ENCODE measurements at places on chromosomes 16 and 17. TPM values are rescaled to one million over a fixed set of nuclear protein-coding genes. Genes with fewer than 3 reads are reported as not detected.

The TNFRSF13B gene
- polyA plus RNA-seq = not detected

The TLCD3B gene
- not detected for polyA plus RNA-seq

The TMC5 gene
- polyA plus RNA-seq = 0.09 TPM

The SNTB2 gene
- polyA plus RNA-seq = 18.6 TPM

The OR1F1 gene
- not detected for polyA plus RNA-seq

The NFAT5 gene
- 6.2 TPM for polyA plus RNA-seq

GRCh38 chr17:33071656-33072055 lies 80.0 kb downstream of the SPACA3 start:
- no peak for DNase-seq

DNA sequence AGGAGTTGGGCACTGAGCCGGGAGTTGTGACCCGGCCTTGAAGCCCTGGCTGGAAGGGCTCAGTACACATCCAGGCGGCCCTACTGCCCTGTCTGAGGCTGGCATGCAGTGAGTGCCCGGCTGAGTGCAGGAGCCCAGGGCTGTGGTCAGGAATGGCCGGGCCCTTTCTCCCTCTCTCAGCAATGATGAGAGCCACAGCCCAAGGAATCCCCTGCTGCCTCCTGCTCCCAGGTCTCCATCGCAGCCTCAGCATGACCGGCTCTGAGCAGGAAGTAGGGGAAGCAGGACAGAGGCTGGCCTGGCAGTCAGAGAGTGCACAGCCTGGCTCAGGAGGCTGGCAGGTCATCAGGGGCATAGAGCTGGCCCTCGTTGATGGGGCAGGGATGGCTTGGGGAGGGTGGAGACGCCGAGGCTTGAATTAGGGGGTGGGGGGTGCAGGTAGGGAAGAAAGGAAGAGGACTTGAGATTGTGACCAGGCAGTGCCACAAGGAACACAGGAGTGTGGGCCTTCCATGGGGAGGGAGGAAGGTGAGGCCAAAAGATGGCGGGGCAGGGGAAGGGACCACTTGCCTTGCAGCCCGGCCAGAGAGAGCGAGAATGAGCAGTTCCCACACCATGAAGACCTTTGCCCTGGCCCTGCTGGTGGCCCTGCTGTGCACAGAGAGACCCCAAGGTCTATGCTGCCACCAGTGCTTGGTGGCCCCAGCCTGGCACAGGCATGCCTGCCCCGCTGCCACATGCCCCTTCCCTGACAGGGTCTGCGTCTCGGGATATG lies 32.1 kb upstream of the KRT17 start:
- DNase-seq = no peak

DNA sequence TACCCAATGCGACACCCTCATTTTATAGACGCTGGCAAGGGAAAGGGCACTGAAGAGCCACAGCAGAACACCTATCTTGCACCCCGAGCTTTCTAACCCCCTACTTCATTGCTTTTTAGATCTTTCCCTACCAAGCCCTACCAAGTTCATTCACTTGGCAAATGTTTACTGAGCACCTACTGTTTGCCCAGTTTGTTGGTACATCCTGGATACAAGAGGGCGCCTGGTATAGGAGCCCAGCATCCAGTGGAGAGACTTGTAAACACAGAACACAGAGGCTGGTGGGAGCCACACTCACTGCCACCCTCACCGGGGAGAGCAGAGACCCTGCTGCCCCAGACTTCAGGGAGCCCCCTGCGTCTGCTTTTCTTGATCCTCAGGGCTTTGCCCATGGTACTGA lies 112.6 kb downstream of the GNAO1 start:
- no peak for DNase-seq

DNA sequence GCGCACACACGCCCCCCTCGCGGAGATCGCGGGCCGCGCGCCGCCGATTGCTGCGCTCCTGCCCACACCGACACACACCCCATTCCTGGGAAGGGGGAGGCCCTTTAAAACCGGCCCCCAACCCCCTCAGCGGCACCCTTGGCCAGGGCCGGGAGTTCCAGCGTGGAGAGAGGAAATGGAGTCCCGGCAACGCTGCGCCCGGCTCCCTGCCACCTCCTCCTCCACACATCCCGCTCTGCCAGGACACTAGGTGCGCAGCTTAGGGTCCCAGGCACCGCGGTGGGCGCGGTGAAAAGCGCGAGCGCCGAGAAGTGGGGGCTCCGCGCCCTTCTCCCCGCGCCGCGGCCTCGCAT lies 397 bp downstream of the CDC42EP4 start:
- DNase-seq = no peak

DNA sequence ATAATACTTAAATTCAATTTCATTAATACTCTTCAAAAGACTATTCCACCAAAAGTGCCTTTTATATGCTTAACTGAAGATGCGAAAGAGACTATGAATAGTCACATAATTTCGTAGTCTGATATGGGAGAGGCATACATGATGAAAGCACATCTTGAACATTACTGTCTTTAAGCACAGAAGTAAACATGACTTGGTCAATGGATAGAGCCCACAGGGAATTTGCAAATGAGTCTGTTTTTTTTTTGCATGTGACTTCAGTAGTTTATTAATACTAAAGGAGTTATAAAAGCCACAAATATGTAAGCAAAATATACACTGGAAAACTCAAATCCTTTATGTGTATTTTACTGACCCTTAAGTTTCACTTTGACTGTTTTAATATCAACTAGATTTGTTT lies 15.9 kb downstream of the ADPRM start:
- DNase-seq = no peak

DNA sequence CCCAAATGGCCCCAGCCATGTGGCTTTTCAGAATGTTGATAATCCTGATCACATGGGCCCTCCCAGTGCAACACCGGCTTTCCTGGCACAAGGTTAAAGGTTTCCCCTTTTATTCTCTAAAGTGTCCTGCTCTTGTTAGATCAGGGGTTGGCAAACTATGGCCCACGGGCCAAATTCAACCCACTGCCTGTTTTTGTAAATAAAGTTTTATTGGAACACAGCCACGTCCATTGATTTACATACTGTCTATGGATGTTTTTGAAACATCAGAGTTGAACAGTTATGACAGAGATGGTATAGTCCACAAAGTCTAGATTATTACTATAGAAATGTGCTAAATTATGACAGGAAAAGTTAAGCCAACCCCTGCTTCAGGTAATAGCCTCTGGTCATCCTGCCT lies 157.3 kb downstream of the ZFHX3 start:
- no peak for DNase-seq

DNA sequence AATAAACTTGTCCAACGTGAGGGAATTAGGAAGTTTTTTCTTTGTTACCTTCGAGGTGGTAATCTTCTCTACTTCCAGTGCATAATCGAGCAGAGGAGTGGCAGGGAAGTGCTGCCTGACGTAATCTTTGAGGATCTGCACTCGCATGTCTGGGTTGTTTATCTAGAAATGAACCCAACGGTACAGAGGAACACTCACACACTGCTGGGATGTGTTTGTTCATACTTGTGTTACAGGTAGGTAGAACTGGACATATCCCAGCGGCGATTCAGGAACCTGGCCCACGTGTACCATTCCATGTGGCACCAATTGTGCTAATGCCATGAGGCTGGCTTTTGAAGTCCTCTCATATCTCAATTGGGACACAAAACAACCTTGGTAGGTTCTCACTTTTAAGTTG lies 4.2 kb upstream of the KLHL11 start:
- DNase-seq = no peak

- DNase-seq = no peak
Observed at GRCh38 chr16:25260416-25260815, 2.8 kb upstream of the ZKSCAN2 start.

- peak; percentile 23 for DNase-seq
Observed at GRCh38 chr16:81940781-81941560, 70.3 kb downstream of the SDR42E1 start.

DNA sequence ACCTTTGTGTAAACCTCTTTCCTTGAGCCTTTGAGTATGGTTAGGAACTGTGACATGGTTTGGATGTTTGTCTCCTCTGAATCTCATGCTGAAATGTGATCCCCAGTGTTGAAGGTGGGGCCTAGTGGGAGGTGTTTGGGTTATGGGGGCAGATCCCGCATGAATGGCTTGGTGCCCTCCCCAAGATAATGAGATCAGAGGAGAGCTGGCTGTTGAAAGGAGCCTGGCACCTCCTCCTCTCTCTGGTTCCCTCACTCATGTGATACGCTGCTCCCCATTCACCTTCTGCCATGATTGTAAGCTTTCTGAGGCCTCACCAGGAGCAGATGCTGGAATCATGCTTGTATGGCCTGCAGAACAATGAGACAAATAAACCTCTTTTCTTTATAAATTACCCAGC lies 1110.2 kb downstream of the CDH11 start:
- DNase-seq = no peak

DNA sequence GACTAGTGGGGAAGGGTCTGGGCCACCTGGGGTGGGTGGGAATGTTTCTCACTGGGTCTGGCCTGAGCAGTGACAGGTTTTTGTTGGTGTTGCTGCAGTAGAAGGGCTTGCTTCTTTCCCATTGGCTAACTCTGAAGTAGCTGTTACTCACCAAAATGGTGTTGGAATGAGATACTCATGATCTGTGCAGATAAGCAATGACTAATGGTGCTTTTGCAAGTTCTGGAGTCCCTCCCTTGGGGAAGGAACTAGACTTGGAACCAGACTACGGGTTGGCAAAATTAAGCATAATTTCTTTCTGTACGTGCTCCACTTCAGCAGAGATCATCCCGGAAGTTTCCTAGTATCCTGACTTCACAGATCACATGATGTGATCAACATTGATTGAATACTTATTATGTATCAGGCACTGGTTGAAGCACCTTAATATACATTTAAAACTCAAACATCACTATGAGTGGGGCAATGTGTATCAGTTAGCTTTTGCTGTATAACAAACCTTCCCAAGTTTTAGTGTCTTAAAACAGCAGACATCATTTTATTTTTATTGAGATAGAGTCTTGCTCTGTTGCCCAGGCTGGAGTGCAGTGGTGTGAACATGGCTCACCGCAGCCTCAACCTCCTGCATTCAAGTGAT lies 30.1 kb downstream of the CHP2 start:
- DNase-seq = peak; percentile 47

GRCh38 chr16:79981814-79982213 lies 381.3 kb upstream of the MAF start:
- no peak for DNase-seq

DNA sequence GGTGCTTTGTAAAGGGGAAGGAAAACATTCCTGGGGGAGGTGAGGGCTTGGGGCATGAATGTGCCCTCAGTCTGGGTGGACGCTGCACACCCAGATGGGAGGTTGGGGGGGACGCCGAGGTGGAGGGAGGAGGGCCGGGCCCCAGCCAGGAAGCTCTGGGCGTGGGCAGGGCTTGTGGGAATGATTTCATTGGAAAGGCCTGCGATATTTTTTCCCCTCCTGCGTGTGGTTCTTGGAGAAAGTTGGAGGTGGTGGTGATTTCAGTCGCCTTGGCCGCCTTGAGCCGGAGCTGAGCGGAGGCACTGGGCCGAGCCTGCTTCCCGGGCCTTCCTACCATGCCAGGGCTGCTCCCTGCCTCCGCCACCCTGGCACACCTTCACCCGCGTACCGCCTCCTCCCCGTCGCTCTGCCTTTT lies 26.4 kb upstream of the CLEC18A start:
- DNase-seq = peak; percentile 92

- no peak for DNase-seq
Observed at GRCh38 chr16:48076455-48077012, 79.3 kb downstream of the ABCC12 start.

GRCh38 chr17:63961355-63962212 lies 11.1 kb downstream of the SCN4A start:
- DNase-seq = peak; percentile 90

- DNase-seq = peak; percentile 63
Observed at GRCh38 chr17:8623591-8623990, 6.9 kb downstream of the MYH10 start.

DNA sequence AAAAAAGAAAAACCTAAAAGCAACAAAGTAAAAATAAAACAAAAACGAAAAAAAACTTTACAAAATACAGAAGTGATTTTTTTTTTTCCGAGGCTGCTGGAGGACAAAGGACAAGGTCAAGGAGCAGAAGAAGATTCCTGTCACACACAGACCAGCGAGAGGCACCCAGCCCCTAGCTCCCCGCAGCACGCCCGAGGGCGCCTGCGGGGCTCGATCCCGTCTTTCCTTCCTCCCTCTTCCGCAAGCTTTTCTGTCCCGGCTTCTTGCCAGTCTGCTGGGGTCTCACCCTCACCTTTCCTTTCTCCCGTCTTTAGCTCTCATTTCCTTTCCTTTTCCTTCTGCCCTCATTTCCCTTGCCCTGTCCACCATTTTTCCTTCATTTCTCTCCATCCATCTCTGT lies 66.1 kb upstream of the DNAH17 start:
- no peak for DNase-seq

All from cardiac muscle cell (in vitro differentiated cells and primary cell).